ENCODE measurements at places on chromosomes 5 and 9.

GRCh38 chr9:135509458-135509857, 9.0 kb downstream of the MRPS2 start:
- no peak for DNase-seq

GRCh38 chr9:22173908-22174307, 164.8 kb upstream of the CDKN2B start:
- no peak for DNase-seq

DNA sequence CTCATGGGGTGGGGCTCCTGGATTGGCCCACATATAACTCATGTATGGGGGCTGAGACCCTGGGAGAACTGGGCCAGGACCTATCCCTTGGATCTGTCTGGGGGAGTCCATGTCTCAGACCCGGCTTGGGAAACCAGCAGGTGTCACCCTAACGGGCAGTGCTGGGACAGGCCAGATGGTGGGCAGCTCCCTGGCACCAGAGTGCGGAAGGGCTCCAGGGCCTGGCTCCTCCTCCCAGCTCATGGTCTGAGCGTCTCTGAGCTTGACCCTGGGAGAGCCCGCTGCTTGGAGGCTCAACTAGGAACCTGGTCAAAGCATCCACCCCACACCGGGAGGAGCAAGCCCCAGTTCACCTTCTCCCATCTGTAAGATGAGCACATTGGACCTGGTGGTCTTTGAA, 15.5 kb upstream of the NCS1 start:
- no peak for DNase-seq

DNA sequence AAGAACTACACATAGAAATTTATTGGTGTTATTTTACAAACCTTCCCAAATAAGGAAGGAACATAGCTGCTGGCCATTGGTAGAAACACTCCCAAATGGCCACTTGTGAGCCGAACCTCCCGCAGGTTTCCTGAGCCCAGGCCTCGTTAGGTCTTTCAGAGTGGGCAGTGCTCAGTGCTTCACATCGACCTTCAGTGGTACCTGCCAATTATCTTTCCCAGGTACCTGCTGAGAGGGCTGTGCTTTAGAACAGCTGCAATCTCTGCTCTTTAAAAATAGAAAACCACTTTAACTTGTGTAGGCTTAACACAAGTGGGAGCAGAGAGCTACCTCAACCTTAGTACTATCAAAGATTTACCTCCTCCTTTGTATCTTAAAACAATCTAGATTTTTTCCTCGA, 334.1 kb downstream of the RFX3 start:
- DNase-seq: no peak

DNA sequence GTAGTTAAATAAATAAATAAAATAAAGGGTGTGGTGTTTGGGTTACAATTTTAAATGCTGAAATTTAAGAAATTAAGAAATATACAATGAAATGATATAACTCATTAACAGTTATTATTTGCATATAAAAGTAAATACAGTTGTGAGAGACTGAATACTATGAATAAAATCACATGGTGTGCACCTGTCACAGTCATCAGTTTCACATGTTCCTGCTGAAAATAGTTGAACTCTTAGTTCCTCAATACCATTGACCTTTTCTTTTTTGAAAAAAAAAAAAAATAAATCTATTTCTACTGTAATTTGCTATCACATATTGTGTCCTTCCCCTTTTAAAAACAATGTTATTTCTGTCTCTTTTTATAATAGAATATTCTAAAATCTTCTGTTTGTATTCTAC, 130.9 kb upstream of the CHD1 start:
- no peak for DNase-seq

DNA sequence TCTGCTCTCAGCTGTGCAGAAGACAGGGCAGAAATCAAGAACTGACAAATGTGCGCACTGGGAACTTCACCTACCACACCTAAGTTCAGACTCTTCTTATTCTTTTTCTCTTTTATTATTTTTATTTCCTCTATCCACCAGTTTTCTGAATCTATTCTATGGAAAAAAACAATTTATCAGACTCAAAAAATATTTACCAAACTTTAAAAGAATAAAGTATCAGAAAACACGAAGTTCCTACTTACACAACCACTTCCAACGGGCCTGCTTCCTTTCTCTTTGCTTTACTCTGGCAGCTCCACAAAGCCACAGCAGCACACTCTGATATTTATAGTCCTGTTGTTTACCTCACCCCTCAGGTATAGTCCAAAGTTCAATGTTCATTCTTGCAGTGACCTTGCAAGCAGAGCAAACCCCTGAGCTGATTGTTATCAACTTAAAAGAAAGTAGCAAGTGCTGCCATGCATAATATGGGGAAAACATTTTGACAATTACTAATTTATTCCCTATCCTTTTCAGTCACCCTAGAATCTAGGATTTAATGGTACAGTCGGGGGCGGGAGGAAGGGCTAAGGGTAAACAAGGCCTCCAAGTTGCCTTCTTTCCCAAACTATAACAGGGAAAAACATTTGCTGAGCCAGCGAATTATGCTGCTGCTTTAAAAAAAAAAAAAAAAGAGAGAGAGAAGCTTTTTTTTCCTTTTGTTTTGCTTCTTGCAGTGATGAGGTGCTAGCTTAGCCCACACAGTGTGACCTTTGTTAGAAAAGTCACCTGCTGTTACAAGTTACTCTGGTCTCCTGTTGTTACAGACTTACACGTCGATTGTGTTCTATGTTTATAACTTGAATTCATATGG, at the start of gene SELENOP:
Gene SELENOP (minus strand): TSS at position 302 of the 856 bp plus-strand sequence. CDS start 3,539 bp downstream, outside the sequence.
- DNase-seq: peak; percentile 2

GRCh38 chr5:593511-593910, 18.6 kb upstream of the CEP72 start:
- DNase-seq: no peak

DNA sequence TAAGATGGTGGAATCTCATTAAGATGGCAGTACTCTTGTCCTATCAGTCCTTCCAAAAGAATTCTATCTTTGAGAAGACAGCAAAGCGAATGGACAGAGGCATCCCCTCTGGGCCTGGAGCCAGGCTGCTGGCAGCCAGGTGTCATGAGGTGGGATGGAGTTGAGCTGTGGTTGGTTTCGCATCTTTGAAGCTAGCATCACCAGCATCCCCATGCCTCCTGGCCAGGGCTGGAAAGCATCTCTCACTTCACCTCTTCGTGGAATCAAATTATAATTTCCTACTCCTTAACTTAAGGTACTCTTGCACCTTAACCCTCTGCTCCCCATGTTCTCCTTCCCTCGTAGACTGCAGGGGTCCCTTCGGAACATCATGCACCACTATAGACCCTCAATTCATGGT, 248.3 kb downstream of the GADD45G start:
- no peak for DNase-seq

- peak; percentile 6 for DNase-seq
Observed at GRCh38 chr5:9149988-9150387, 395.9 kb downstream of the SEMA5A start.

DNA sequence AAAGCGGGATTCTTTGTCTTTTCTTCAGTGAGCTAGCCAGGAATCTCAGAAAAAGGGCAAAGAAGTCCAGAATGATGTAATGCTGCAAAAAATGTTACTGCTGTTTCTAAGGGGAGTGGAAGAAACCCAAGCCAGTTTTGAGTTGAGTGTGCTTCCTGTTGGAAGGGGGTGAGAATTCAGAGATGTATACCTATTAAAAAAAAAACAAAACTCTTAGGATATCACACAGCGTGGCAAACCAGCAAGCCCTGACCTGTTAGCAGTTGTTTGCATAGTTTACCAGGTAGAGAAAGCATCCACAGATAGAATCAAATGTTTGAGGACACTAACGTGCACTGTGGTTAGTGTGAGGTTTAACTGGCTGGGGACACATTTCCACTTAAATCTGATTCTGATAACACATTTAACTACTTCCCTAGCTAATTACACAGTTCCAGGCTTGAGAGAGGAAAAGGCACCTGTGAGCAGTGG, 11.4 kb downstream of the BASP1 start:
- DNase-seq: peak; percentile 65

All from NCI-H510A (cell line).